ENCODE measurements at places on chromosomes 6 and 20. TPM values are rescaled to one million over a fixed set of nuclear protein-coding genes. Genes with fewer than 3 reads are reported as not detected.
A peak's percentile ranks its signal among the peaks of the same experiment; 100 is the strongest.

The BCAS4 gene
- not detected for total RNA-seq

The HRH3 gene
- total RNA-seq, result not detected

The GRIK2 gene
- total RNA-seq, result not detected

The TMEM217 gene
- total RNA-seq, result not detected

The POPDC3 gene
- 0.35 TPM for total RNA-seq

DNA sequence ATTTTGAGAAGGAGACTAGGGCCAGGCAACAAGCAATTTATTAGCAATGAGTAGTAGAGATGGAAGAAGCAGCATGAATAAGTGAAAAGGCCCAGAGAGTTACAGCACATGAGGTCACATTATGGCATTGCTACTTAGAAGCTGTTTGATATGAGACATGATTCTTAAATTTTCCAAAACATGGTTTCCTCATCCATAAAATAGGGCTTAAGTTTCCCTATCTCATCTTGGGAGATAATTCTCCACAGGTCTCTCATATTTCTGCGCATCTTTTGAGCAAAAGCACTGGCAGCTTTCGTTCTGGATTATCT lies 656.1 kb downstream of the EPHA7 start:
- no peaks in the 10 kb centered on the region for H3K36me3 ChIP-seq
- DNase-seq, result no peak
- H3K4me3 ChIP-seq, result no peak overlapping the region

GRCh38 chr6:44221291-44221960 lies 2.0 kb upstream of the SLC29A1 start:
- H3K36me3 ChIP-seq, result no peaks in the 10 kb centered on the region
- H3K4me3 ChIP-seq, result no peak overlapping the region
- H3K4me1 ChIP-seq, result no peaks in the 10 kb centered on the region
- no peaks in the 10 kb centered on the region for H3K27me3 ChIP-seq

GRCh38 chr6:1394514-1395463 lies 5.4 kb downstream of the FOXF2 start:
- no peaks in the 10 kb centered on the region for H3K4me1 ChIP-seq
- no peak for DNase-seq
- no peak overlapping the region for H3K4me3 ChIP-seq
- H3K27me3 ChIP-seq, result peaks cover 74% of the 10 kb centered on the region
- no peak overlapping the region for H3K27ac ChIP-seq

- no peaks in the 10 kb centered on the region for H3K36me3 ChIP-seq
- no peaks in the 10 kb centered on the region for H3K4me1 ChIP-seq
- H3K27ac ChIP-seq, result no peak overlapping the region
Observed at GRCh38 chr6:165178056-165178455, 131.3 kb downstream of the C6orf118 start.

- no peak overlapping the region for H3K27ac ChIP-seq
- H3K27me3 ChIP-seq, result no peaks in the 10 kb centered on the region
- no peak overlapping the region for H3K4me3 ChIP-seq
- DNase-seq, result no peak
- H3K36me3 ChIP-seq, result no peaks in the 10 kb centered on the region
Observed at GRCh38 chr6:79089552-79090404, 11.7 kb upstream of the PHIP start.

DNA sequence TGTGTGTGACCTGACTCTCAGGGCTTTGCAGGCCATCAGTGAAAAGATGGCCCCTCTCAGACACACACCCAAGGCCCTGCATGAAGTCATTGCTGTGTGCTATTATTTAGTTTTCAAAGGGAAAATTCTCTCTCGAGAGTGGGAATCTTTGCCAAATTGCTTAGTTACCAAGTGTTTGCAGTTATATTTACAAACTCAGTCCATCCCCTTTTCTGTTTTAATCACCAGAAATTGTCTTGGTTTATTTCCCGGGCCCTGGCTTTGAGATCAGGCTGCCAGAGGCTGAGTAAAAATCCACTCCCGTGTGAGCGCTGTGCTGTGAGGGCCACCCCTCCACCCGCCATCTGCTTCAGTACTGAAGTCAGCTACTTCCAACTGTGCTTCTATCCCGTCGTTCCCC lies 163.1 kb downstream of the SOD2 start:
- H3K36me3 ChIP-seq, result no peaks in the 10 kb centered on the region
- no peaks in the 10 kb centered on the region for H3K27me3 ChIP-seq
- no peak overlapping the region for H3K4me3 ChIP-seq
- H3K27ac ChIP-seq, result no peak overlapping the region
- H3K4me1 ChIP-seq, result no peaks in the 10 kb centered on the region

GRCh38 chr6:145815309-145816274 lies 997 bp upstream of the FBXO30 start:
- peak overlapping the region; percentile 82 for H3K4me3 ChIP-seq
- no peaks in the 10 kb centered on the region for H3K36me3 ChIP-seq
- DNase-seq, result no peak
- no peaks in the 10 kb centered on the region for H3K27me3 ChIP-seq
- peak overlapping the region; percentile 92 for H3K27ac ChIP-seq

DNA sequence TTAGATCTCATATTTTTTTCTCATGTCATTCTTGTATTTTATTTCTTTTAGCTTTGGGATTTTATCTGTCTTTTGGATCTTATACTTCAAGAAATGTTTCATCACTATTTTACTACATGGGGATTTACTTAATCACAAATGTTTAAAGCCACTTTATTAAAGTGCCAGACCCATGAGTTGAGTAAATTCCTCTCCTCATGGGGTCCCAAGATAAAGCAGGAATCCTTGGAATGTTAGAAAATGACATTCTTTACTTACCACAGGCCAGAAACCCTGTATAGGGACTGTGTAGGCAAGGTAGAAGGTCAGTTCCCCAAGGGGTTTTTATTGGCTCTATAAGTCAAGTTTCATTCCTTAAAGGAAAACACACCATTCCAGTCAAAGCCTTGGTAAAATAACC lies 28.4 kb upstream of the OR2J2 start:
- no peak overlapping the region for H3K4me3 ChIP-seq
- no peak overlapping the region for H3K27ac ChIP-seq
- no peak for DNase-seq
- H3K36me3 ChIP-seq, result no peaks in the 10 kb centered on the region

DNA sequence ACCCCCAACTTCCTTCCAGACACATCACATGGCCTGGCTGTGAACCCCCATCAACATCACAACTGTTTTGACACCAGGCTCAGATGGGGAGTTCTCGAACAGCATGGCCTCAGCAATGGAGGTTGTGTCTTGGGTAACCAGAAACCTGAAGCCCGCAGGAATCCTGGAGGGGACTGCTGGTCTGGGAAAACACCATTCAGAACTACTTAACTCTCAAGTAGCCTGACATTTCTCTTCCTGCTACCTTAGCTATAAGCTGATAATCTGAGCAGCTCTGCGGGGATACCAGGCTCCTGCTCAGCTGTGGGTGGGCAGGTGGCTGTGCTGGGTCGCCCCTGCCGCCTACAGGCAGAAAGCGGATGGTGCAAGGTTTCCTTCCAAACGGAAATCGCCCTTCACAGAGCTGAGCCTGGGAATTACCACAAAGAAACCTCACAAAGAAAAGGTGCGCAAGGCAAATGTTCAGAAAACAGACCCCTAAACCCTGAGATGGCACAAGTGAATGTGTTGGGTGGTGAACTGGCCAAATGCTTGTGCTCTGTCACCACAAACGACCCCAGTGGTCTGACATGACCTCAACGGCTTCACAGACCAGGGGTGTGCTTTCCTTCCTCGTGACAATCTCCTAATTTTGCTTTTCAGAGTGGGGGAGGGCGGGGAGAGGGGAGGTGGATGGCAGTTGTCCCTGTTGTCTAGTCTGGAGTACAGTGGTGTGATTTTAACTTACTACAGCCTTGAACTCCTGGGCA lies 29.5 kb downstream of the SNX5 start:
- H3K4me3 ChIP-seq, result no peak overlapping the region
- no peak overlapping the region for H3K27ac ChIP-seq
- H3K36me3 ChIP-seq, result no peaks in the 10 kb centered on the region
- no peaks in the 10 kb centered on the region for H3K27me3 ChIP-seq

DNA sequence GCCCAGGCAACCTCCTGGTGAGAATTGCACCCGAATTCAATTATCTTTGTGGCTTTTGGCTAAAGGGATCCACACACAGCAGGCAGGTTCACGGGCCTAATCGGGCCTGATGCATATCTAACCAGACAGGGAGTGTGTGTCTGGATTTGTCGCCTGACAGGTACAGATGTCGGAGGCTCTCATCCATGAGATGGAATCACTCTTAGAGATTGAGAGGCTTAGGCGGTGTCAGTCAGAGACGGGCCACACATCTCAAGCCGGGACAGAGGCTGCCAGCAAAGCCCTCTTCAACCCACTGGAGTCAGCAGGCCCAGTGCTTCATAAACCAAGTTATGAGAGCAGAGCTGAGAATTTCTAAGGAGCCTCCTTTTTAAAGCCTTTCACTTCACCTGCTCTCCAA lies 247.0 kb downstream of the LRFN2 start:
- H3K36me3 ChIP-seq, result no peaks in the 10 kb centered on the region
- no peak for DNase-seq
- H3K4me3 ChIP-seq, result no peak overlapping the region
- H3K27ac ChIP-seq, result no peak overlapping the region
- no peaks in the 10 kb centered on the region for H3K4me1 ChIP-seq
- H3K27me3 ChIP-seq, result no peaks in the 10 kb centered on the region

GRCh38 chr6:16625291-16626265 lies 135.7 kb downstream of the ATXN1 start:
- no peak overlapping the region for H3K4me3 ChIP-seq
- H3K27me3 ChIP-seq, result no peaks in the 10 kb centered on the region
- peaks cover 3% of the 10 kb centered on the region for H3K4me1 ChIP-seq

DNA sequence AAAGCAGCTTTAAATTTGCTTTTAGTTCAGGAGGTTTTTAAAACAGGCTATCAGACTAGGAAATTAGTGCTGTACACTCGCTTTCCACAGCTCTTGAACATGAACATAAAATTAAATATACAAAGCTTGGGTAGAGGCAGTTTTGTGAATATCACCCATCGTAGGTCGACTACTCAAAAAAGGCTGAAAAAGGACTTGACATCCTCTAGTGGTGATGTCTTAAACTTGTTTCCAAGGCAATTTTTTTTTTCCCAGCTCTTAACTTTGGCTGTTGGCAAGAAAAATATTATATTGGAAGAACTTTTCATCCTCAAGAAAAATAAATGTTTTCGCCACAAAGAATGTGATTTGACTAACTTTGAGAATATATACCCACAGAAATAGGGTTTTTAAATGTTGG lies 2.9 kb downstream of the MAP7 start:
- no peaks in the 10 kb centered on the region for H3K36me3 ChIP-seq
- no peak overlapping the region for H3K27ac ChIP-seq
- DNase-seq, result no peak
- H3K4me3 ChIP-seq, result no peak overlapping the region
- peaks cover 6% of the 10 kb centered on the region for H3K4me1 ChIP-seq

GRCh38 chr6:161557333-161558107 lies 283.7 kb upstream of the AGPAT4 start:
- H3K27ac ChIP-seq, result no peak overlapping the region
- no peaks in the 10 kb centered on the region for H3K36me3 ChIP-seq
- H3K27me3 ChIP-seq, result no peaks in the 10 kb centered on the region
- no peak overlapping the region for H3K4me3 ChIP-seq

DNA sequence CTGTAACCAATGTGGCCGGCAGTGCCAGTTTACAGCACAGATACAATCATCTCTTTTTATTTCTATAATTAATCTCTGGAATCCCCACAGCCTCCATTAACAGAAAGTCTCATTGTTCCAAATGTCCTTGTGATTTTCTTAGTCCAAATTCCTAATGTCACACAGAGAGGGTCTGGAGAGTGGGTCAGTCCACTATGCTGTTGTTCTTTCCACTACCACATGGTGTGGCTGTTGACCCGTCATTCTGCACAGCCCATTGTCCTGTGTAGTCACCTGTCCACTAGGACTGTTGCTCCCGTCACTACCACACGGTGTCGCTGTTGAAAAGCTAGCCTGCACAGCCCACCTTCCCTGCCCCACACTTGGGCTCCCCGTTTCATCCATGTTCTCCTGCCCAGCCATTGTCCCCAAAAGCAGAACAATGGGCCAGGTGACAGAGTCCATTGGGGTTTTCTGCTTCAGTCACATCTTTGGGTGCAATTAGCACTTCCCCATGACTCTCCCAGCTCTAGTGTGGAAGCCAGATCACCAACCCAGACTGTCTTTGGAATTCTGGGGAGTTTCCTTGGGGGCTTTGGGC lies 8.6 kb upstream of the LBP start:
- H3K27ac ChIP-seq, result no peak overlapping the region
- DNase-seq, result no peak
- H3K4me1 ChIP-seq, result no peaks in the 10 kb centered on the region
- H3K27me3 ChIP-seq, result no peaks in the 10 kb centered on the region
- H3K4me3 ChIP-seq, result no peak overlapping the region
- no peaks in the 10 kb centered on the region for H3K36me3 ChIP-seq

DNA sequence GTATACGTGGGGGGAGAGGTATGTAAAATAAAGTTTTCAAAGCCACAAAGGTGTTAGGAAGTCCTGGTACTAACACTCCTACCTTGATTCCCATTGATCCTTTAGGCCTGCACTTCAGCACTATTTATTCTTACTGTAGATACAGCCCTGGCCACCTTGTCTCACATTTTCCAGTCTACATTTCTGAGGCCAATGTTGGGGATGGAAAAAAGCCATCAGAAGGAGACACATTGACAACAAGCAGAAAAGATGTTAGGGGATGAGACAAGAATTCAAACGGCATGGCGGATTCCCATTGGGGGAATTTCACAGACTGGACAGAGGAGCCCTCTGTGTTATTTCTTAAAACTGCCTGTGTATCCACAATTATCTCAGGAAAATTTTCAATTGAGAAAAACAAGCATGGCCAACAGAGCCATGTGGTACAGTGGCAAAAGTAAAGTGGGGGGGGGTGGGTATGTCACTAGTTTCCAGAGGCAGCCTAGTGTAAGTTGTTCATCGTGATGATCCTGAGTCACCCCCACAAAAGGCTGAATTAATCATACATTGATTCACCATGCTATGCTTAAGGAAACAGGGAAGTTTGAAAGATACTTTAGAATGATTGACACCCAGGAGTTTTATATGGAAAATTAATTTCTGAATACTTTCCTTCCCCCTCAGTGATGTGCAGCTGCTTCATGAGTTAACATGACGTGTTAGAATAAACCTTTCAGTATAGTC lies 40.5 kb downstream of the RREB1 start:
- H3K27ac ChIP-seq, result no peak overlapping the region
- H3K4me1 ChIP-seq, result peaks cover 5% of the 10 kb centered on the region
- H3K36me3 ChIP-seq, result no peaks in the 10 kb centered on the region
- no peak for DNase-seq
- no peaks in the 10 kb centered on the region for H3K27me3 ChIP-seq
- H3K4me3 ChIP-seq, result no peak overlapping the region
